ENCODE measurements at places on chromosomes 4 and X.
A peak's percentile ranks its signal among the peaks of the same experiment; 100 is the strongest.

GRCh38 chr4:57154191-57154590, 44.0 kb upstream of the IGFBP7 start:
- DNase-seq: no peak

GRCh38 chr4:88613417-88613875, 21.2 kb downstream of the HERC3 start:
- DNase-seq: no peak

- no peak for DNase-seq
Measured at GRCh38 chrX:15073313-15073712, 196.6 kb downstream of the ASB9 start.

- no peak for DNase-seq
Measured at GRCh38 chr4:61853041-61853440, 652.9 kb downstream of the ADGRL3 start.

GRCh38 chr4:52914051-52914605, 52.0 kb downstream of the RASL11B start:
- no peak for DNase-seq

DNA sequence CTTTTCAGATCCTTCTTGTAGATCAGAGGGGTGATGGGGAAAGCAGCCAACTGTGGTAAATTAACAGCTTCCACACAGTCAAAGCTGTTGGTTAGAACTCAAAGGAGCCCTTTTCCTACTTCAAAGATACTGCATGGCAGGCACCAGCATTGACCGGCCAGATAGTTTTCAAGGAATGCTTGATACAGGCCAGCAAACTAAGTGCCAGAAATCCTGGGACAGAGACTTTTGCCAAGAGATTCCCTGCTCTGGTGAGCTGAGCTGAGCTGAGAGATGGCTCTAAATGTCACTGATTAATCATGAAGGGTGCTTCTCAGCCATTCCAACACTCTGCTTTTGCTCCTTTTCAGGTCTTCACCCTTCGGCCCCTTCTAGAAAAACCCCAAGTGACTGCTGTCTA, 131.6 kb upstream of the MED14 start:
- DNase-seq: peak; percentile 46

DNA sequence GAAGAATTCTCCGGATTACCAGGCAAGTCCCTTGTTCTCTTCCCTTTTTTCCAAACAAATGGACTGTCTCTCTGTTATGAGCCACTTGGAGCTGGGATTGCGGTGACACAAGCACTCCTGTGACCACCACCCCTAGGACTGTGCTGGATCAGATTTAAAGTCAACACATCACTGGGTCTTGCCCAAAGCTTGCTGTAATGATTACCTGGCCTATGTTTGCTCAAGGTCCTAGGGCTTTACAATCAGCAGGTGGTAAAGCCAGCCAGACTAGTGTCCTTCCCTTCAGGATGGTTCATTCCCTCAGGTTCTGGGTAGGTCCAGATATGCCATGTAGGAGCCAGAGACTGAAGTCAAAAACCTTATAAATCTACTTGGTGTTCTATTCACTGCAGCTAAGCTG, 144.7 kb downstream of the COX18 start:
- DNase-seq: no peak

DNA sequence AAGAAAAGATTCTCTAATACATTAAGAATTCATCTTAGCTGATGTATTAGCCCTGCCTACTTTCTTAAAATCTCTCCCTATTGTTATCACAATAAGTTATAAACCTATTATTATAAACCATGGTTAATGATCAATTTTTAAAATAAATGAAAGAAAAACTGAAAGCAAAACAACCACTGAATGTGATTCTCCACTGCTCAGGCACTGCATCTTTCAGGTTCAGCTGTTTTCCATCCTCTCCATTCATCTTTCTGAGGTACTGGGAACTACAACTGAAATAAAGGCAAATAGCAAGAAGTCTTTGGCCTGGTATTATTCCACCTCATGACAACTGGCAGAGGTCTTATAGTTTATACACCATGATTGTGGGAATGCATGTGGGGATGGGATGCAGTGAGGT, 798.9 kb upstream of the AADAT start:
- DNase-seq: no peak

- no peak for DNase-seq
Measured at GRCh38 chrX:55107911-55108310, 19.1 kb downstream of the PAGE2 start.

DNA sequence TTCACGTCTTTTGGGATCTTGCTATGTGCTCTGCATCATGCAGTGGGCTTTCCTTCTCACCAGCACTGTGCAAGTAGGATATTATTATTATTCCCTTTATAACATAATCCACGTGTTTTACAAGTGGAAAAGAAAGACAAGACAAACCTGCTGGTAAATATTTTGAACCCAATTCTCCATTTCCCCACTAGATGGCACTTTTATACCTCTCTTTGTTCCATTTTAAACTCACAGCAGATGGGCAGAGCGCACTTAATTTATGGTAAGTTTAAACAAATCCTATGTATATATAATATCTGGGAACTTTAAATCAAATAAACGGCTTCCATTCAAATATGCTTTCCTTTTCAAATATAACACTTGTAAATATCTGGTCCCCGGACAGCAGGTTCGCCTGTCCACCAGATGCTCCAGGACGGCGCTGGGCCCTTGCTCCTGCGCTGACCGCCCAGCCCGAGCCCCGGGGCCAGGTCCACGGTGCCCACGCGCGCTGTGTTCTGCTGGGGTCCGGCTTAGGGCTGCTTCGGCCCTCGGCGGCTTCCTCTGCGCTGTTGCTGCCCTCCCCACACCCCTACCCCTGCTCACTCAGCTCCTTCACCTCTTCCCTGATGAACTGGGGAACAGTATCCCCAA, 31.1 kb downstream of the F11 start:
- DNase-seq: no peak

GRCh38 chr4:26930964-26931363, 70.3 kb downstream of the STIM2 start:
- DNase-seq: no peak

- DNase-seq: no peak
Measured at GRCh38 chr4:42953321-42953720, 60.8 kb downstream of the GRXCR1 start.

DNA sequence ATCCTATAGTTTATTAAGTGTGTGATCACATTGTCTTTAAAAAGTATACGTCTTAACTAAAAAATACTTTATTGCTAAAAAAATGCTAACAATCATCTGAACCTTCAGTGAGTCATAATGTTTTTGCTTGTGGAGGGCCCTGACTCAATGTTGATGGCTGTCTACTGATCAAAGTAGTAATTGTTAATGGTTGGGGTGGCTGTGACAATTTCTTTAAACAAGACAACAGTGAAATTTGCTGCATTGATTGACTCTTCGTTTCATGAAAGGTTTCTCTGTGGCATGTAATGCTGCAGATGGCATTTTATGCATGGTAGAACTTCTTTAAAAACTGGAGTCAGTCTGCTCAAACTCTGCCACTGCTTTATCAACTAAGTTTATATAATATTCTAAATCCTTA, 101.4 kb upstream of the IL15 start:
- no peak for DNase-seq

- DNase-seq: no peak
Measured at GRCh38 chr4:168995537-168996295, 14.3 kb downstream of the CBR4 start.

DNA sequence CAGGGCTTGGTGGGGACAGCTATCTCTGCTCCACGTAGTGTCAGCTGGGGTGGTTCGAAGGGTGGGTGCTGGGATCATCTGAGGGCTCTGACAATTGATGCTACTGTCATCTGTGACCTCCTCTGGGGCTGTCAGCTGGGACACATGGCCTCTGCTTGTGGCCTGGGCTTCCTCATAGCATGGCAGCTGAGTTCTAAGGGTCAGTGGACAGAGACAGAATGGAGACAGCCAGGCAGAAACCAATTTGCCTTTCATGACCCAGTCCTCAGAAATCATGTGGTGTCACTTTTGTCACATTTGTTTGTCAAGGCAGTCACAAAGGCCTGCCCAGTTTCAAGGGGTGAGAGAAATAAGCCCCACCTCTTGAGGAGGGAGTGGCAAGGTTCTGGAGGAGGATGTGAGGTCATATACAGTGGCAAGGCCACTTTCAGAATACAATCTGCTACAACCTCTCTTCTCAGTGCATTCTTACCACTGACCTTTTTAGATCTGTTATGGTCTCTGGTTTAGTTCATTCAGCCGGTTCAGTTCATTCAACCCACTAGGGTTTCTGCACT, 103.6 kb upstream of the BCOR start:
- DNase-seq: no peak

- no peak for DNase-seq
Measured at GRCh38 chr4:39025552-39026085, 6.6 kb downstream of the TMEM156 start.

DNA sequence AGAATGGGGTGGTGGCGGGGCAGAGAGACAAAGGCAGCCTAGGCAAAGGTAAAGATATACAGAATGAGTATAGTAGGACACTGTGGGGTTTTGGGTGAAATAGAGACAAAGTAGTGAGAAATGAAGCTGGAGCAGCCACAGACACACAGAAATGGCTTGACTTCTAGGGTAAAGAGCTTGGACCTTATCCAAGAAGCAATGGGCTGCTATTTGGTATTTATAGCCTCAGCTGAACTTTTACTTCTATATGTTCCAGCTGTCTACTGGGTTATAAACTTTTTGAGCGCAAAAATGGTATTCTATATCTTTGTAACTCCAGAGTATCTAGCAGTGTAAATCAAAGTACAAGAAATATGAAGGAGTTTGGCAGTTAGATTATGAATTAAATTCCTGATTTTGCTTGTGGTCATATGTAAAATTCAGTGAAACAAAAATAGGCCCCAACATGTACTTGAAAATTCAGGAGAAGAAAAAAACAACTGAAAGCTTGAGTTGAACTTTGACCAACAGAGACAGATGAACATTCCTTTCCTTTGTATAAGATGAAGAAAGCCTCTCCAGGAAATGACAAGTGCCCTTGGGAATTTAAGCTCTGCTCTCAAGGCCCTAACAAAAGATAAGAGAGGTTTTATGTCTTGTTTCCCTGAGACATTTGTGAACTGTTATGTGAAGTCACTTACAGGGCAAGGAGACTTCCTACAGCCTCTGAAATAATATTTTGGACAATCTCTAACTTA, 354.1 kb downstream of the CHIC1 start:
- DNase-seq: no peak

DNA sequence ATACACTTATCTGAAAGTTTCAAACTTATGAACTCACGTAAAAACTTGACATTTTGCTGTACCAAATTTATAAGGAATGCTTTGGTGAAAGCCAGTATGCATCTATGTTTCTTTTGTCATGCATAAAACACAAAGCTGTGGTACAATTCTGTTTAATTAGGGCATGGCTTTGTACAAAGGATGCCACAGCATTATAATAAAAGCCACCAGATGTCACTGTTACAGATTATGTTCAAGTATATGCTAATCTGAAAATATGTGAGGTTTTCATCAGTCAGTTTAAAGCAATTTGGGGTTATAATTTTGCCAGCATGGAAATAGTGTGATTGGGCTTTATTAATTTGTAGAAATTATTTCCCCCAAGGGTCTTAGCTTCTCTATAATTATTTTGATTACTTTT, 69.0 kb downstream of the ATOH1 start:
- DNase-seq: no peak

- no peak for DNase-seq
Measured at GRCh38 chrX:8714164-8714563, 17.8 kb downstream of the ANOS1 start.

DNA sequence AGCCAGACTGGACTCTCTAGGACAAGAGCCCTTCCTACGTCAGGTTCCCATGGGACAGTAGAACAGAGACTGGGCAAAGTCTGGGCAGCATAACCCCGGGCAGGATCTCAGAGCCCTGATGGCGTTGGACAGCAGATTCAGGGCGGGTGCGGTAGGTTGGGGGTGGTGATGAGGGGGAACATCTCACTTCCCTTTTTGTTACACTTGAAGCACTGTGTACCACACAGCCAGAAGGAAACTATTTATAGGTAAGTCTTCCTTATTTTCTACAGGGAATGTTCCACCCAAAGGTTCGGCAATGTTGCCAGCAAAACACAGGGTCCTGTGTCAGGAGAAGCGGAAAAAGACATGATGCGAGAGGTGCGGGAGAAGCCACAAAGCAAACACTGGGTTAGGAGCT, 54.3 kb downstream of the TSC22D3 start:
- no peak for DNase-seq

GRCh38 chr4:13032936-13033335, 451.2 kb downstream of the RAB28 start:
- no peak for DNase-seq

DNA sequence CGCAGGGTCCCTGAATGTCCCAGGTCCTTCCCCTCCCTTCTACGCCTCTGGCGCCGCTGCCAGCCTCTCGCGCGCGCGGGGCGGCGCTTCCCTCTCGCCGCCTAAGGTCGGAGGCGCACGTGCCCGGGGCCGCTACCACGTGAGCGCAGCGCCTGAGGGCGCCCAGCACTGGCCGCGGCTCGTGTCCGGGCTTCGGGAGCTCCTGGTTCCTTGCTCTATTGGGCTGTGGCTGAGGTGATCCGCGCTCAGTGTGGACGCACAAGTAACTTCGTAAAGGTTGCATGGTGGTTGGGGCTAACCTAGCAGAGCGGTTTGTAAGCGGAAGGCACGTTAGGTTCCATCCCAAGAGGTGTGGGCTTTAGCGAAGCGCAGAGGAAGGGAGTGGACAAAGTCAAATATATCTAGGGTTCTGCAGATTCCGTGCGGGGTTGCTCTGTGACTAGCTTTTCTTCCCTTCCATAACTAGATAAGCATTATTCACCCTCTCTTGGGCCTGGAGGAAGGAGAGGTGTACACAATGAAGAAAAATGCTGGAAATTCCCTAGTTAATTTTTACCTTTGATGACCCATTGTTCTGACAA, 1.8 kb downstream of the TLL1 start:
- no peak for DNase-seq

DNA sequence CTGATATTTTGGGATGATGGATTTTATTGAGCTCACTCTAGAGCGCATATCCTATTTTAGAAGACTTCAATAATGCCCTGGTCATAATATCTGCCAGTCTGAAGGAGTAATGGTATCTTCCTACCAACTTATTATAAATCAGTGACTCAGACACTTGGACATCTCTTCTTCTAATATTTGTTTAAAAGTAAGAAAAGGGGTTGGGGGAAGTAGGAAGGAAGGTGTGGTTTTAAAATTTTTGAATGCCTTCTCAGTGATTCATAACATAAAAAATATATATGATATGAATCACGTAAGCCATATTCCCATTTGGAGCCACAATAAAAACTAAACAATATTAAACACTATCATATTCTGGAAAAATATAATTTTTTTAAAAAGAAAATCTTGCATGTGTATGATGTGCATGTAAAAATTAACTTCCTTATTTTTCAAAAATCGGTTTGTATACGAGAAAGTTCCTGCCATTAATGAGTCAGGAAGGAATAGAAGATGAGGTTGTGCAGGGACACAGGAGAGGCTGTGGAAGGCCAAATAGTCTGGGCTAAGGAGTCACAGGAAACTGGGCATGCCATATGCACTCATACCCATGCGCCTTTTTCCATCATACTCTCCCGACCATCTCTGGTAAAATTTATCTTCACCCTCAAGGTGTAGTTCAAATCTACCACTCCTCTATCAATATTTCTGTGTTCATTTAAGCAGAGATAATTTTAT, 286.5 kb downstream of the EPHA5 start:
- no peak for DNase-seq

GRCh38 chr4:142846108-142846728, at the start of gene INPP4B:
Gene INPP4B (minus strand): TSS chr4:142846301.
- DNase-seq: peak; percentile 46

- DNase-seq: no peak
Measured at GRCh38 chrX:65253817-65254216, 277.6 kb upstream of the ZC4H2 start.
